NCI-H526 (cell line): ENCODE measurements at places on chromosomes 2 and 18.

- DNase-seq, result no peak
Observed at GRCh38 chr18:36724591-36725001, 104.2 kb downstream of the TPGS2 start.

DNA sequence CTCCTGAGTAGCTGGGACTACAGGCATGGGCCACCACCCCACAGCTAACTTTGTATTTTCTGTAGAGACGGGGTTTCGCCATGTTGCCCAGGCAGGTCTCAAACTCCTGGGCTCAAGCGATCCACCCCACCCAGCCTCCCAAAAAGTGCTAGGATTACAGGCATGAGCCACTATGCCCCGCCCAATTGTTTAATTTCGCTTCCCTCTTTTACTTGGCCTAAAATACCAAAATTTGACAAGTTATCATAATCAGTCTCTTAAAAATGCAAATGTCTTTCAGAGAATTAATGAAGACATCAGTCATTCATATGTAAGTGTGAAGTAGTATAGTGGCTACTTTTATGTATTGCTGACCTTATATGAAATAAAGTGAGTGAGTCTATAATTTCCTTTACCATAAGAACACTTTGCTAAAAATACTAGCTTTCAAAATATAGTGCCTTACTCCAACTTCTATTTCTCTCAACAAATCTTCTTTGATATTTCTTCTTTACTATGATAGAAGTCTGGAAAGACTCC lies 9.8 kb downstream of the FBXO11 start:
- no peak for DNase-seq

DNA sequence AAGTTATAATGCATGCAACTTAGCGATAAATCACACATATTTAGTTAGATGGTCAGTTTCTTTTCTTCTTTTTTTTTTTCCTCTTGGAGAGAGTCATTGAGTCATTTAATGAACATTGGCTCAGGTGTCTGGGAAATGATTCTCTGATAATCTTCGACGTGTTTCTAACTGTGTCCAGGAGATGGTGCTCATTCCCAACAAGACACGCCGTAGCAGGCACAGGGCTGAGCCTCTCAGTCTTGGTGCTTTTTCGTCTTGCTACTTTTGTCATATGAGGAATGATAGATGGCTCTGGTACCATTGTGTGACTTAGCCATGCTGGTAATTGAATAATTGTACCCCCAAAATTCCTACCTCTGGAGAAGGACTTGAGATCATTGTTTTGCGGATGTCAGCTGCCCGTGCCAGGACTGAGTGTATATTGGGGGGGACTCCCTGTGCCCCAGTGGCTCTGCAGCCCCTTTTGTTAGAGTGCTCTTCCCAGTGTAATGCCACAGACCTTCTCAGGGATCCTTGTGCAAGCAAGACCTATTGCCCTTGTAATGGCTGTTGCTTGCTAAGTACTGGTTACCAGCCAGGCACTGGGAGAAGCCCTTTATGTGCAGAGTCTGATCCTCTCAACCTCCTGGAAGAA lies 107.6 kb upstream of the CYRIA start:
- peak; percentile 100 for DNase-seq

- DNase-seq, result no peak
Observed at GRCh38 chr2:50606145-50606544, 425.8 kb downstream of the NRXN1 start.

GRCh38 chr2:42185220-42185921 lies 16.2 kb downstream of the EML4 start:
- DNase-seq, result no peak

GRCh38 chr2:210389856-210390255 lies 74.9 kb upstream of the MYL1 start:
- DNase-seq, result no peak

DNA sequence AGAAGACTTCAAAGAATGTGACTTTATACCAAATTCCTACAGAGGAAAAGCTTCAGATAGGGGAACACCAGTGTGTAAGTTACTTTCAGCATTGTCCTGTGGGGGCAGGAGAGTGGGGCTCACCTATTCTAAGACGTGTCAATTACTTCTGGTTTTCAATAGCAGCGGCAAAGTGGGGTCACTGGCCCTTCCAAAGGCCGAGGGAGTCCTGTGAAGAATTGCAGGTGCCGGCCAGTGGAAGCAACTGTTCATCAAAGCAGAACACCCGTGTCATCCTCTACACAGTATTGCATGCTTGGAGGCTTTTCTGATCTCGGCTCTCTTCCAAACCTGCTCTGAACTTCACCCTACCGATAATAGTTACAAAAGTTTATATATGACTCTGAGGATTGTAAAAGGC lies 1176.5 kb upstream of the TMEFF2 start:
- DNase-seq, result no peak

- no peak for DNase-seq
Observed at GRCh38 chr2:237567276-237568029, 1.1 kb downstream of the PRLH start.

DNA sequence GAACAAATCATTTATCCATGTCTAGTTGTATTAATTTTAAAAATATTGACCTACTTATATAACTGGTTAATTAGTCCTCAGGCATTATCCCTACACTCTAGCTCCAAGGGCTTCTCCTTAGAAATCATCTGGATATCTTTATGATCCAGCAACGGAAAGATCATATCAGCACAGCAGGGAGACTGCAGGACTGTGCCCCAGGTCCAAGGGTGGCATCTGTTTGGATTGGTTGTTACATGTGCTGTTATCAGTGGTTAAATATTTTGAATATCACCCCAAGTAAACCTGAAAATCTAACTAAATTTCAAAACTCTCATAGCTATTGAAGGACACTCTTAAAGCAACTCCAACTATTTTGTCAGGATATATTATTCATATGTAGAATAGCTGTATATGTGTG lies 556.2 kb upstream of the ZEB2 start:
- no peak for DNase-seq

DNA sequence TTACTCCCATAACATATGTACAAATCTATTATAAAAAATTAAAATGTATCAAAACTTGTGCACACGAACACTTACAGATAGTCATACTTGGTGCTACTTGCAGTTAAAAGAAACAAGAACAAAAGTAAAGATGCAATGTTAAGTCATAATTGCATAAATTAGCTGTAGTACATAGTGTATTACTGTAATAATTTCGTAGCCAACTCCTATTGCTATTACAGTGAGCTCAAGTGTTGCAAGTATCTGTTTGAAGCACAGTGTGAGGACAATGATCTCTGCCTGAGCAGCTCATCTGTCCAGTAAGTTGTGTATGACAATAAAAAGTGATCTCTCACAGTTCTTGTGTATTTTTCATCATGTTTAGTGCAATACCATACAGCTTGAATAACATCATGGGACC lies 7.5 kb upstream of the SERPINB13 start:
- no peak for DNase-seq

DNA sequence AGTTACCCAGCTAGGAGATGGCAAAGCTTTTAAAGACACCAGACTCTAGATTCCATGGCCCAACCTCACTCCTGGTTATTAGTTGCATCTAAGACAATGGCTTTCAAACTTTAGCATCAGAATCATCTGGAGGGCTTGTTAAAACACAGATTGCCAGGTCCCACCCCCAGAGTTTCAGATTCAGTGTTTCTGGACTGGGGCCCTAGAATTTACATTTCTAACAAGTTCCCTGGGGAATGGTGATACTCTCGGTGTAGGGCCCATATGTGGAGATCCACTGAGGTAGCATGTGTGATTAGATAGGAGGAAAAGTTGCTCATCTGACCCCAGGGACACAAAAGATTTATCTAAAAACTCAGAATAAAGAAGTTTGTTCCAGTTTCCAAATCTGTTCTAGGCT lies 14.5 kb upstream of the TTR start:
- no peak for DNase-seq

GRCh38 chr2:229980431-229981184 lies 58.3 kb downstream of the FBXO36 start:
- peak; percentile 6 for DNase-seq

DNA sequence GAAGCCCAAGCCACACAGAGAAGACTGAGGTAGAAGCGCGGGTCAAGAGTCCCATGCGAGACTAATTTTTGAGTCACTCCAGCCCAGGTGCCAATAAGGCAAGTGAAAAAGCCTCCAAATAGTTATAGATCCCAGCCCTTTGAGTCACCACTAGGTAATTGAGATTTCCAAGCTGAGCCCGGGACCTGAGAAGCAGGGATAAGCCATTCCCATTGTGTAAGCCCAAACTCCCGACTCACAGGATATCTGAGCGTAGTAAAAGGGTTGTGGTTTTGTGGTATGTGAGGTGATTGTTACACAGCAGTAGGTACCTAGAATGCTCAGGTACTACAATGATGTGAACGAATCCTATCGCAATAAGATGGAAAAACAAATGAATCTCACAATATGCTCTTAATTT lies 560.7 kb downstream of the DSC3 start:
- DNase-seq, result no peak

DNA sequence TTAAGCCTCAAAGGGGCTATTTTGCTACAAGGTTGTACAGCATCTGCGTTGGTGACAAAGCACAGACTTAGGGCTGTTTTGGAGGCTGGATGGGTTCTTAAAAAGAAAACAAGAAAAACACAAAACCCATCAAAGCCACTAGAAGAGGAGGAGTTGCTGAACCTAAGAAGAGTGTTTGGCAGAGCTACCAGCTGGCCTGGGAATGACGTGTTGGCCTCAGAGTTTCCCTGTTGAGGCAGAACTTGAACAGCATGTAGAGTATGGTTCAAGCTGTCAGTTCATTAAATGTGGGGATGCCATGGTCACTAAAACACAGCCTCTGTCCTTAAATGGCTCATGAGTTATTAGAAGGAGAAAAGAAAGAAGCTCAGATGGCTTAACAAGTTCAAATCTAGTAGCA lies 162.5 kb downstream of the TTC32 start:
- DNase-seq, result no peak

- DNase-seq, result no peak
Observed at GRCh38 chr18:65239787-65240186, 511.0 kb upstream of the CDH7 start.

DNA sequence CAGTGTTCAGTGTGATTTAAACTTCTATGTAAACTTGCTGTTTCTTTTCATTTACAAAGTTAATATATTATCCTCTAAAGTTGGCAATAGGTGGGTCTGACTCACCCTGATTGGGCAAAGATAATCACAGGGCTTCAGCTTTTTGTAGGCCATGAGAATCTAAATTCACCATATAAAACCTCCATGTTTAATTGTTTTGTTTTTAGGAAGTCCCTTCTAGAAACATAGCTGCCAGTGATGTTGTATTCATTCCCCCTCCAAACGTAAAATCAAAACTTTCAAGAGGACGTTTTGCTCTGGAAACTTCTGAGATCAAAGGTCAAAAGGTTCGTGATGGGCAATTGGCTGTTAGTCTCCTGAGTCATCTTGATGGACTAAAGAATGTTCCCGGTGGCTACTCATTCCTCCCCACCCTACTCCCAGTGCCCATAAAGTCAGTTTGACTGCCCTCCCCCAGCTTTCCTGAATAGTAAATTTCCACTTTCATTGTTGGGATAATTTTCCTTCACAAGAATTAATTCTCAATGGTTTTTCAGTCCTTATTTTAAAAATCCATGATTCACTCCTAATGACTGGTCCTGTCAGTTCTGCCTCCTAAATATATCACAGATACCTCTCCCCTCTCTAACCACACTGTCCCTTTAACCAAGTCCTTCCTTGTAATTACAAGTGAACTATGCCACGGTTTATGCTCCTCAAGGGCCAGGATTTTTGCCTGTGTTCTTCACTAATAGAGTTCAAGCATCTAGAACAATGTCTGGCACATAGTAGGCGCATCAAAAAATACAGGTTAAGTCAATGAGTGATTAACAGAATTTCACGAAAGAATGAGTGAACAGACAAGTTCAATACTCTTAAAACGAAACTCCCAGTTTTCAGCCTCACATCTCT lies 164.4 kb upstream of the VRK2 start:
- DNase-seq, result peak; percentile 41

DNA sequence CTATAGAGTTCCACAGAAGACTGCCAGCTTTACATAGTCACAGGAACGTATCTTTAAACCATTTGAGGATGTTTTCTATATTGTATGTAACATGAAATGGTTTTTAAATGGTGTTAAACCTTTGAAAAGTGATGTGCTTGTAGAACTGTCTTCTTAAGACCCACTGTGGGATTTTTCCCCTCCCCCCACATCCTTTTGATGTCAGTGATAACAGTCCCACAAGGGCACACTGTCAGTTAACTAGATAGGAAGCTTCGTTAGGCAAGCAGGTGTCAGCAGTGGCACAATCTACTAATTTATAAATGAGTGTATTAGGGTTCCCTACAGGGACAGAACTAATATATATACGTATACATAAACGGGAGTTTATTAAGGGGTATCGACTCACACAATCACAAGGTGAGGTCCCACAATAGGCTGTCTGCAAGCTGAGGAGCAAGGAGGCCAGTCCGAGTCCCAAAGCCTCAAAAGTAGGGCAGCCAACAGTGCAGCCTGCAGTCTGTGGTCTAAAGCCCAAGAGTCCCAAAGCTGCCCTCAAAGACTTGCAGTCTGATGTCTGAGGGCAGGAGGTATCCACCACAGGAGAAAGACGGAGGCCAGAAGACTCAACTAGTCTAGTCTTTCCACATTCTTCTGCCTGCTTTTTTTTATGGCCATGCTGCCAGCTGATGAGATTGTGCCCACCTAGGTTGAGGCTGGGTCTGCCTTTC lies 23.8 kb upstream of the HNRNPLL start:
- DNase-seq, result no peak
